ENCODE measurements at places on chromosomes 3 and 15. TPM values are rescaled to one million over a fixed set of nuclear protein-coding genes. Genes with fewer than 3 reads are reported as not detected.

- H3K36me3 ChIP-seq, result peaks cover 9% of the 10 kb centered on the region
- DNase-seq, result no peak
- peaks cover 60% of the 10 kb centered on the region for H3K4me1 ChIP-seq
These were observed at the start of gene LRRFIP2 for GRCh38 chr3:37174532-37175126. Gene LRRFIP2 (minus strand): TSS chr3:37174582. CDS start chr3:37148983, 25,599 bp downstream.

Gene ADAMTSL3
- 36.0 TPM for total RNA-seq

- no peaks in the 10 kb centered on the region for H3K27me3 ChIP-seq
- H3K36me3 ChIP-seq, result no peaks in the 10 kb centered on the region
- H3K27ac ChIP-seq, result no peak overlapping the region
- no peak for DNase-seq
These were observed 608.2 kb upstream of the CCDC54 start for GRCh38 chr3:106768941-106769480.

Gene GOLGA8G
- not detected for total RNA-seq

DNA sequence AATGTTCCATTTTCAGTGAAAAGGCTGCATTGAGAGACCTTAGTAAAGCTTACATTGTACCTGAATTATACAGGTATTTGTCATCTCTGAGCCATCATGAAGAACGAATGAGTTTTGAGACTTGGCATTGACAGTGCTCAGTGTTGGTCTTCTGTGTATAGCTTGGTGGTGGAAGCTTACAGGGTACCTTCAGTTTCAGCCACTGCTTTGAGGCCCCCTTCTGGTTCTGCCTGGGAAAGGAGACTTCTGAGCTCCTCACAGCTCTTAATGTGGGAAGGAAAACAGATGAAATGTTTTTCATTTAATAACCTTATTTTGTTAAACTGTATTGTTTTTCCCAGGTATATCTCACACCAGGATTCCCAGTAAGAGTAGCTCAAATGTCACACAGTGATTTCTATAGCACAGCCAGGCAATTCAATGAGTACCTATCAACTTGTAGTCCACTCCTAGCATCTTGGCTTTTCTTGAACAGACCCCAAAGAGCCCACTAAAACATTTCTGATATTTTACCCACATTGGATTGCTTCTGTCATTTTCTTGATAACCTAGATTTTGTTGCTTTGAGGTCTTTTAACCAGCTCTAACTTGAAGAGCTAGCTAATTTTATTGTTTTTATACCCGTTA lies 5.6 kb downstream of the SERPINI1 start:
- no peaks in the 10 kb centered on the region for H3K27me3 ChIP-seq
- no peaks in the 10 kb centered on the region for H3K4me1 ChIP-seq
- no peak overlapping the region for H3K27ac ChIP-seq
- no peak for DNase-seq
- no peak overlapping the region for H3K4me3 ChIP-seq
- no peaks in the 10 kb centered on the region for H3K36me3 ChIP-seq

- no peak overlapping the region for H3K27ac ChIP-seq
- no peaks in the 10 kb centered on the region for H3K27me3 ChIP-seq
These were observed 124.8 kb upstream of the C15orf61 start for GRCh38 chr15:67396114-67396513.

DNA sequence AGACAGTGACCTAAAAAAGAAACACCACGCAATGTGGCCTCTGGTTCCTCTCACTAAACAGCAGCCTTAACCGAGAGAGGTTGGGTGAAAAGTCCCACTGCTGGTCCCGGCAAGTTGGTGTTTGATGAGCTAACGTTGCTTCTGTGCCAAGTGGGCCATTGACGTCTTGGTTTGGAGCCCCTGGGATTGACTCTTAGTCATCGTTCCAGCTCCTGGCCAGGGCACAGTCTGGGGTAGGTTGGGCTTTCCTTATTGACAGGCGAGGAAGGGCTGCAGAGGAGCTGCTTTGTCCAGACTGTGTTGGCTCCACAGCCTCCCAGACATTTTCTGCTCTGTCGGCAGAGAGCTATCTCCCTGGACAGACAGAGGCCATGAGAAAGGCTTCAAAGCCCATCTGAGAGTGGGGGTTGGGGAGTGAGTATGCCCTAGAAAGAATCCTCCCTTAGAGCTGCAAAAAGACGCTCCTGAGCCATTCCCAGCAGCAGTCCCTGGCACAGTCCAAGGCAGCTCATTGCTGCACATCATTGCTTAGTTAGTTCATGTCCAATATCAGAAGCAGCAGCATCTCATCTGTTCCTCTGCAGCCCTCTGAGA lies 28.6 kb upstream of the C3orf80 start:
- H3K36me3 ChIP-seq, result no peaks in the 10 kb centered on the region
- H3K4me1 ChIP-seq, result peaks cover 8% of the 10 kb centered on the region
- no peak overlapping the region for H3K4me3 ChIP-seq
- no peaks in the 10 kb centered on the region for H3K27me3 ChIP-seq
